ENCODE measurements at places on chromosomes 6 and 20.

- peak; percentile 65 for DNase-seq
Measured at GRCh38 chr20:37345339-37346235, at the start of gene SRC. Gene SRC, plus strand, starts transcription at chr20:37346140. Its CDS starts 38,014 bp downstream, at chr20:37384154.

DNA sequence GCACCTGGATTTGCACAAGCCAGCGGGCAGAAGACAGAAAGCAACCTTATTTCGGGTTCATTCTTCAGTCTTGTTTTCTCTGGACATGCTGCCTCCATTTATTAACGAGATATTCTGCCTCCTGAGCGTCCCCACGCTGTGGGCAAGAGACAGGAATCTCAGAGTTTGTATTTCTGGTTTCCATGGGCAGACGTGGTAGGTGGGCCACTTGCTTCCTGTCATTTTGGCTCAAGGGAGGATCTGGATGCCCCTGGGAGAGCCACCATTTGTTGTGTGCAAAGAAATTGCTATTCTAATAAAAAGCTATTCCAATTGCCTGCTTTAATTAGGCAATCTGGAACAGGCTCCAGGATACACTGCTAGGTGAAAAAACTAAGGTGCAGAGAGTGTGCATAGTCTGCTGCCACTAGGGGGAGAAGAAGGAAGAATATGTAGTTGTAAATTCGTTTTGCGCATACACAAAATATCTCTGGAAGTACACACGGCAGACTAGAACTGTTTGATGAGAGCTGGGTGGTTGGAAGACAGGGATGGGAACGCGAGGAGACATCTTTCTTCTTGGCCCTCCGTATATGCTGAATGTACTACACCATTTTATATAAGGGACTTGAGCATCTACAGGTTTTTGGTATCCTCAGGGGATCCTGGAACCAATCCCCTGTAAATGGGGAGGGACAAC lies 30.1 kb upstream of the SLC16A10 start:
- peak; percentile 22 for DNase-seq

GRCh38 chr6:131368198-131368911 lies 204.7 kb upstream of the ARG1 start:
- DNase-seq: no peak

DNA sequence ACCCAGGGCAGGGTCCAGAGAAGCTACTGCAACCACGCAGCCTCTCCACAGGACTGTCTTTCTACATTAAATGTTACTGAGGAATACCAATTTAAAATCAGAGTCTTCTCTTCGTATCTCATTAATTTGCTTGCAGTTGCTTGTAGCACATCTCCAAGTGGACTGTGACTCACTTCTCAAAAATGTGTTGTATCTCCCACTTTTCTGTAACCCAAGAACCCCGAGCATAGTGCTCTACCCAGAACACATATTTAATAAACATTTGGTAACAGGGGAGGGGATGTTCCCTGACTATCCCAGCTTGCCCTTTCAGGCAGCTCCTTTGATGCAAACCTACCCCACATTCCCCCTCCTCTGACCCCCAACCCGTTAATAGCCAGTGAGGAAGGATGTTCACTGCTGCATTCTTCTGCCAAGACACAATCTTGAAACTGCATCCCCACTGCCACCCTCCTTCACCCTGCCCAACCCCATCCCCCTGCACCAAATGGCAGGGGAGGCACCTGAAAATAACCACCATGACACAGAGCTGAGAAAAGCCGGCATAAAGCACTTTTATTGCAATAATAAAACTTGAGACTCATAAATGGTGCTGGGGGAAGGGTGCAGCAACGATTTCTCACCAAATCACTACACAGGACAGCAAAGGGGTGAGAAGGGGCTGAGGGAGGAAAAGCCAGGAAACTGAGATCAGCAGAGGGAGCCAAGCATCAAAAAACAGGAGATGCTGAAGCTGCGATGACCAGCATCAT lies 24.2 kb downstream of the FKBP1A start:
- DNase-seq: no peak

GRCh38 chr20:31979713-31980426 lies 11.9 kb downstream of the XKR7 start:
- DNase-seq: no peak

DNA sequence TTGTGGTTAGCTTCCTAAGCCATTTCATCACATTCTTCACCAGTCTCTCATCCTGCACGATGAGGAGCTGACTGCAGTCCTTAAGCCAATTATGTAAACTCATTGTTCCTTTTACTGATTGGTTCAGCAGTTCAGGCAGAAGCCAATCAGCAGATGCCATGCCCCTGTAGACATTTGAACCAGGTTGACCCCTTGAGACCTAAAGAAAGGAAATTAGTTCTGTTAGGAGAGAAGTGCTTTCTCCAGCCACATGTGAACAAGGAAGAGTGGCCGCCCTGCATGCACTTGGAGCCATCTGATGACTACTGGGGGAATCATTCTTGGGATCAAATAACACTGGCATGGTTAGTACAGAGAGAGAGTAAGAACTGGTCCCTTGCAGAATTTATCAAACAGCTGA lies 535.2 kb upstream of the ID4 start:
- no peak for DNase-seq

DNA sequence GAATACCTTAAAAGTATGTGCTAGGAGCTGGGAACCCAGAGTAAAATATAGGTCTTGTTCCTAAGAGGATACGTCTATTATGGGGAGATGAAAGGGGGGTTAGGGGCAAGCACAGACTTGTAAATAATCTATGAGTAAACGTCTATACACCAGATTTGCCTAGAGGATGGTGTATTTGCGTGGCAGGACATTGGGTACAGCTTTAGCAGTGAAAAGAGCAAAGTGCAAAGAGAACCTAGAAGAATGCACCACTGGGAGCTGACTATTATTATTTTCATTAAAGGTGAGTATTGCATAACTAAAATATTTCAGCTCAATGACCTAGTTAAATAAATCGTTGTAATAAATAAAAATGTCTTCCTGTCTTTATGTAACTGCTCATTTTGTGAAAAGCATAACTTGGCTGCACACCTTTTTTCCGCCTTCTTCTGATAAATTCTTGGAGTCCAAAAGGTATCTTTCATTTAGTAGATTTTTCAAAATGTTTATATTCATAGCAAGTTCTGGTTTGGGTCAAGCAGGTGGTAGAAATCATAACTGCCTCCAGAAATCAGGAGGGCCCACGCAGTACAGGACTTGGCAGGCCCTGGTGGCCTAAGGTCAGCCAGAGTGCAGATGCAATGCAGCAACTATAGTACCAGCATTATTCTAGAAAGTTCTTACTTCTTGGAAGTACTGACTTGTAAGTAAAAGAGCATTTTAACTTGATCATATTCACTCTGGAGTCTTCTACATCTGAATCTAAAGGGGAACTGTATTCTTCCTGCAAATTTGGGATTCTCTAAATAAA lies 357.2 kb downstream of the PLCB1 start:
- DNase-seq: no peak

DNA sequence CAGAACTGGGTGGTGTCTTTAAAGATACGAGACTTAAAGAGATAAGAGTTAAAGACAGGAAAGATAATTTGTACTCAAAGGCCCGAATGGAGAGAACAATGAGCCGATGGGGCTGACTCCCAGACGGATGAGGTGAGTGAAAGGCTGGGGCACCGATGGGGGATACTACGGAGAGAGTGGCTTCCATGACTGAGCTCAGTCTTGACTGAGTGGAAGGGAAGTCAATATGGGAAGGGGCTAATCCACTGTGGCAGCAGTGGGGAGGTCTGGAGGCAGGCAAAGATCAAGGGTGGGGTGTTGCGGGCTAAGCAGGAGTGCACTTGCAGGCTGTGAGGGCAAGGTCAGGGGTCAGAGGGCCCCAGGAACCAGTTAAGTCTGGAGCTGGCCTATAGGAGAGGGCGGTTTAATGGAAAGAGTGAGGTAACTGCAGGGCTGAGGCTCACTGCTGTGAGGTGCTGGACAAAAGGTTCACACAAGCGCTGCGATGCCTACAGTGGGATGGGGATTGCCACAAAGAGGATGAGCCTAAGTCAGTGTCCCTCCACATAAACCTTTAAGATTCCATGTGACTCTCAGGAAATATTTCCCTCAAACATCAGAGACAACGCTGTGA lies 42.1 kb downstream of the FAXC start:
- no peak for DNase-seq

DNA sequence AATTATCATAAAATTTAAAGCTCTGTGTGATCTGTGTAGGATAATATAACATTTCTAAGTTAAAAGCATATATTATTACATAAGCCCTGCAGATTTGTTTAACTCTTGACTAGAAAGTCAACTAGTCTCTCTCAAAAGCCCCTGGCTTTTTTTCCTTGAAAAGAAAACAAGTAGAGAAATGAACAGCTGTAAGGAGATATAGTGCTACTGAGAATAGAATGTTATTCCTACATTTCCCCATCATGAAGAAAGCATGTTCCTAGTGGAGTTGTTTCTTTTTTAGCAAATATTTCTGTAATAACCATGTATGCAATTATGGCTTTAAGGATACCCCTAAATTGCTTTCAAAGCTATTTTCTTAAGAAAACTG lies 37.6 kb downstream of the SHLD1 start:
- no peak for DNase-seq

- DNase-seq: no peak
Measured at GRCh38 chr6:22447249-22448196, 121.8 kb upstream of the HDGFL1 start.

- DNase-seq: no peak
Measured at GRCh38 chr6:57109880-57110279, 19.9 kb downstream of the ZNF451 start.

- no peak for DNase-seq
Measured at GRCh38 chr6:151010071-151010470, 144.6 kb downstream of the MTHFD1L start.

GRCh38 chr20:16158090-16158975 lies 414.9 kb downstream of the KIF16B start:
- DNase-seq: no peak

Data from stimulated activated CD4-positive, alpha-beta T cell treated with anti-CD3 and anti-CD28 coated beads, Interleukin-2, amount 100 ng/mL, for 24 hours (primary cell).